Caco-2 (cell line): ENCODE measurements at places on chromosomes 1 and 21. TPM values are rescaled to one million over a fixed set of nuclear protein-coding genes. Genes with fewer than 3 reads are reported as not detected.

Gene URB2
- total RNA-seq = 19.7 and 21.4 TPM in 2 replicates

Gene LCE1A
- total RNA-seq = not detected in 2 replicates

Gene HCRTR1
- total RNA-seq = not detected in 2 replicates

Gene TBX19
- 2.8 and 3.3 TPM in 2 replicates for total RNA-seq
